ENCODE measurements at places on chromosomes 16 and 17.

GRCh38 chr16:23901178-23902033, 65.6 kb downstream of the PRKCB start:
- no peak for DNase-seq

GRCh38 chr17:17692353-17693252, 11.3 kb downstream of the RAI1 start:
- no peak for DNase-seq

GRCh38 chr16:61540216-61540615, 496.0 kb downstream of the CDH8 start:
- DNase-seq: no peak

- no peak for DNase-seq
These were observed 22.6 kb downstream of the TBX2 start for GRCh38 chr17:61422116-61422799.

GRCh38 chr16:58652741-58653140, 23.1 kb upstream of the CNOT1 start:
- peak; percentile 45 for DNase-seq

GRCh38 chr17:31745964-31746600, 113.0 kb downstream of the COPRS start:
- no peak for DNase-seq

GRCh38 chr16:87057951-87058560, 259.1 kb downstream of the C16orf95 start:
- DNase-seq: no peak

DNA sequence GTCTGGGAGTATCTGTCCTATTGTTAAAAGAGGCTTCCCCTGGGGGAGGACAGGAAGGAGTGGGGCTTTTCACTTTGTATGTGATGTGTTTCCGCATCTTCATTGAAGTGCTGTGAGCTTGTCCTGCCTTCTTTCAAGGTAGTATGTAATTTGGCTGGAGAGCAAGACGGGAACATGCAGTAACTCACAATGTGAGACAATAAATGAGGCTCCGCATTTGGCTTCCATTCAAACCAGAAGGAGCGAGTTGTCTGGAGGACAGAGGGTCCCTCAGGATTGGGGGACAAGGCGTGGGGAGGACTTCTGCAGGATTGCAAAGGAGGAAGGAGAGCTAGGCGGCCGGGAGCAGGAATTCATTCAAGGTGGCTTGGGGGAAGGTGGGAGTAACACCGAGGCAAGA, 203.5 kb downstream of the RBFOX3 start:
- no peak for DNase-seq

DNA sequence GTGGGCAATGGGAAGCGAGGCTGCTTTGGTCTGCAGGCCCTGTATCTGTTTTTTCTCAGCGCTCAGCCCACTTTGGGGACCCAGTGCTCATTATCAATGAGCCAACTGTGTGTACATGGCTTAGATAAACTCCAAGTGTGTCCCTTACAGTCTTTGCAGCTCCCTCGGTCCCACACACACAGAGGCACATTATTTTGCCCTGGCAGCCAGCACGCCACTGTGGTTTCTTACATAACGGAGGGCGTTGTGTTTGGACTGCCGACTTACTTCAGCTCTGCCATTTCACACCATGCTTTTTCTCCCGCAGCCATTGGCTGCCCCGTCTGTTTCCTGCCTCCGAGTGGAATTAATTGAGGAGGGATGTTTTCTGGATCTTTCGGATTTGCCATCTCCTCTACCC, 56.5 kb upstream of the CLEC18A start:
- DNase-seq: no peak

DNA sequence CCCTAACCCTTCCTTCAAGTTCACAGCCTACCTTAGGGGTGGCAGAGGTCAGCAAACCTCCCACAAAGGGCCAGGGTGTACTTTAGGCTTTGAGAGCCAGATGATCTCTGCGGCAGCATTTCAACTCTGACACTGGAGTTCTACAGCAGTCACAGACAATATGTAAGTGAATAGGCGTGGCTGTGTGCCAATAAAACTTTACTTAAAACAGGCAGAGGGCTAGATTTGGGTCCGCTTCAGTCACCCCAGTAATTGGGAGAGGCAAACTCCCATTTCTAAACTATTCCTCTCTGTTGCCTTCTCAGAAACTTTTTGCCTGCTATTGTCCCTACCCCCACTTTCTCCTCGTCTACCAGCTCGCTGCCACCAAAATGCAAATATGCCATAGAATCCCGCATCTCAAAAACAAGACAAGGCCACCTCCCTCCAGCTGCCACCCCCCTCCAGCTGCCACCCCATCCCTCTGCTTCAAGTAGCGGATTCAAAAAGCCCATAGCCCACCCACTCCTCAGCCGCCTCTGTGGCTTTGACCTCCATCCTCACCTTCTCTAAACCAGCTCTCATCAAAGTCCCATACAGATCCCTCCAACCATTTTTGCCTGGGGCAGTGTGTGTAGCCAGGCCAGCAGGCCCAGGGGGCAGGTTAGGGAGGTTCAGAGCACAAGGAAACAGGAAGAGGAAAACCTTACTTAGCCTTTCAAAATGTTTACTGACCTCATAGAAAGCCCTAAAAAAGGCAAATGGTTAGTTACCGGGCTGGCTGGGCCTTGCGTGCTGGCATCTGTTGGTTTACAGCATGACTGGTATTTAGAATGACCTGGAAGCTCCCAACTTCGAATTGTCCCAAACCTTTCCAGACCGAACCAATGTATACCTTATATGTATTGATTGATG, 19.9 kb upstream of the DNAH17 start:
- no peak for DNase-seq

DNA sequence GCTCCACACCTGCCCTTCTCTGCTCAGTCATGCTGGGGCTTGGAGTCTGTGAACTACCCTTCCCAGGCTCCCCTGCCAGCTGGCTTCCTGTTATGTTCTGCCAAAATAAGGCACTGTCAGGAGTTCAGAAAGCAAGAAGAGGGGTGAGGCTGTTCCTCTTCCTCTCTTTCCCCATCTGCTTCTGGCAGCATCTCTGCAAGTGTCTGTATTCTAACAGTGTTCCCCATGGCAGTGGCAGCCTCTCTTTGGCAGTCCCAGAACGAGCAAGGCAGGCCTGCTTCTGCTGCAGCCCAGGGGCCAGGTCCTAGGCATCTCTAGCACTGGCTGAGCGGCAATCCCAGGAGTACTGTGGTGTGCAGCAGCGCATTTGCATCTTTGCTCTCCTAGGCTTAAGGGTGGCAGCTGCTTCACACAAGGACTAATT, 219.1 kb downstream of the STX8 start:
- no peak for DNase-seq

GRCh38 chr16:8899709-8900317, 17.7 kb downstream of the LITAFD start:
- DNase-seq: no peak

DNA sequence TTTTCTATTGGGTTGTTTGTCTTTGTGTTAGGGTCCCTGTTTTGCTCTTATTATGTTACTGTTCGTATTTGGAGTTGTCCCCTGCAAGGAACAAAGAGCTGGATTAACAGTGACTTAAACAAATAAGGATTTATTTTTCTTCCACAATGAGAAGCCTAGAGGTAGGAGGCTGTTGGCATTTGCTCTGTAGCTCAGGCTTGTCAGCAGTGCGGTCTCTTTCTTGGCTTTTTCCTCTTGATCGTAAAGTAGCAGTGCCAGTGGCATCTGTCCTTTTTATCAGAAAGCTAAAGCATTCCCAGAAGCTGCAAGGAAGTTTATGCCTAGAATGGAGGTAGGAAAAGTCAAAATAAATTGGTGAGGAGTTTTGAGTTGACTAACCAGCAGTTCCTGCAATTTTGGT, 154.1 kb downstream of the HS3ST4 start:
- DNase-seq: no peak

GRCh38 chr17:3712811-3713463, 10.8 kb upstream of the HASPIN start:
- no peak for DNase-seq

DNA sequence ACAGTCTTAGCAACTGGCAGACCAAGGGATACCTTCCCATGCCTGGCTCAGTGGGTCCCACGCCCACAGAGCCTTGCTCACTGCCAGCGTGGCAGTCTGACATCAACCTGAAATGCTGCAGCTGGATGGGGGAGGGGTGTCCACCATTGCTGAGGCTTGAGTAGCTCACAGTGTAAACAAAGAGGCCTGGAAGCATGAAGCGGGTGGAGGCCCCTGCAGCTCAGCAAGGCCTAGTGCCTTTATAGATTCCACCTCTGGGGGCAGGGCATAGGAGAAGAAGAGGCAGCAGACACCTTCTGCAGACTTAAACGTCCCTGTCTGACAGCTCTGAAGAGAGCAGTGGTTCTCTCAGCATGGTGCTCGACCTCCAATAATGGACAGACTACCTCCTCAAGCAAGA, 263.2 kb downstream of the KIF2B start:
- no peak for DNase-seq

GRCh38 chr17:66353937-66354401, 51.6 kb downstream of the PRKCA start:
- peak; percentile 69 for DNase-seq

DNA sequence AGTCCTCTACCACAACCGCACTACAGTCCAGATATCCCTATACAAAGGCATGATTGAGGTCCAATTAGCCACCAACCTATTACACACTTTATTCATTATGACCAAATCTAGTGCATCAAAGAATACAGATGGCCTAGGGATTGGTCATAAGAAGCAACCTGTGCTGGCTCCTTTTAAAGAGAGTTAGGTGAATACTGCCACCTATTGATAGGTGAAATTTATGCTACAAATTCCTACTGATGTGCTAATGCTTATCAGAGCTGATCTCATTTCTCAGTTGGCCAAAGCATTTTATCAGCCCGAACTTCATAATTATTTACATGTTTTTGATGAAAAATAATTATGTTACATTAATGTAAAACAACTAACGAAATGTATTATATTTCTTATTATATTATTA, 166.3 kb downstream of the ANKFN1 start:
- DNase-seq: peak; percentile 51

DNA sequence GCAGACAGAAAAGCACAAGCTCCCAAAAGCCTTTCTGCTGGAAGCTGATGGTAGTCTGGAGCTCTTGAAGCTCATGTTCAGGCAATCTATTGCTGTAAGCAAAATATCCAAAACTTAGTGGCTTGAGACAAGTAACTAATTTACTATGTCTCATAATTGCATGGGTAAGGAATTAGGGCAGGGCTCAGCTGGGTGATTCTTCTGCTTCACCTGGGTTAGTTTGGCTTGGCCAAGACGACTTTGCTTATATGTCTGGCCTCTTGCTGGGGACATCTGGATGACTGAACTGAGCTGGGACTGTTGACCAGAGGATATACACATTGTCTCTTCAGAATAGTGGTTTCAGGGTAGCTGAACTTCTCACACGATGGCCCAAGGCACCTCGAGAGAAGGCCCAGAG, 96.8 kb upstream of the WSCD1 start:
- no peak for DNase-seq

GRCh38 chr17:21146362-21147015, 19.7 kb downstream of the DHRS7B start:
- DNase-seq: no peak

- DNase-seq: no peak
These were observed 17.0 kb upstream of the PIK3R6 start for GRCh38 chr17:8884336-8884990.

DNA sequence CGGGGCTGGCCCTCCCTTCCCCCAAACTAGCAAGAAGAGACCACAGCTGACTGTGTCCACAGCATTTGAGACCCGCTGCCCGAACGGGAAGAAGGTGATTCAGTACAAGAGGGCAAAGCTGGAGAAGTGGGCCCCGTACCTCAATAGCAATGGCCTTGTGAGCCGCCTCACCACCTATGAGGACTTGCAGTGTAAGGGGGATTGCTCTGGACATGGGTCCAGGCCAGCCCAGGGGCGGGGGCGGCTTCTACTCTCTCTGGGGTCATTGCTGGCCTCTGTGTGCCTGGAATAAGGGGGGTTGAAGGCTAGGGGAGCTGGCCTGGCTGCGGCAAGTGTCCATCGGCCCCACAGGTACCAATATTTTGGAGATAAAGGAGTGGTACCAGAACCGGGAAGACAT, 12.9 kb upstream of the KATNB1 start:
- DNase-seq: no peak

DNA sequence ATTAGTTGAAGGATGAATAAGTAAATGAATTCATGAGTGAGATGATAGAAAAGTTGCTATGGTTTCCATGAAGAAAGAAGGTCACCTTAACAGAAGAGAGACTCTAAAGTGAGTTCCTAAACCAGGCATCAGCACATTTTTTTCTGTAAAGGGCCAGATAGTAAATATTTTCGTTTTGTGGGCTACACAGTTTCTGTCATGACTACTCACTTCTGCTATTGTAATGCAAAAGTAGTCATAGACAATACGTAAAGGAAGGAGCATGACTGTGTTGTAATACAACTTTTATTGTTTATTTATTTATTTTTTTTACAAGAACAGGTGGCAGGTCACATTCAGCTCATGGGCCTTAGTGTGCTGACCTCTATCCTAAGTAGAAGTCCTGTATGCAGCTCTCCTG, 426.1 kb upstream of the DYNLRB2 start:
- no peak for DNase-seq

DNA sequence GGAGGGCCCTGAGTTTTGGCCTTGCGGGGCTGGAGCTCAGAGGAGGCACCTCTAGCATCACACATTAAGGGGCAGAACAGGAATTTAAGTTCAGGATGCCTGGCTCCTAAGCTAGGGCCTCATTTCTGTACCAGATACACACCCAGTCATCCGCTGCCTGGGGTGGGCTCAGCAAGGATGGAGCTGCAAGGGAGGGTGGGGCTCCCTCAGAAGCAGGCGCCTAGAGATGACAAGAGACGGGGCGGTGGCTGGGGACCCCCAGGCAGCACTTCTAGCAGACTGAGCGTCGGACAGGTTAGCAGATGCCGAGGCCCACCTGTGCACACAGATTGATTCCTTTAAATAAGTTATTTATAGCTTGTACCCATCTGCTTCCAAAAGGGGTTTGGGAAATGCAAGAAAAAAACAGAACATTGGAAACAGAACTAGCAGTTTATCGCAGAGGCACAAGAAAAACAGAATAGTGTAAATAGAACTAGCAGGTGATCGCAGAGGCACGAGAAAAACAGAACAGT, 47.6 kb upstream of the CBFA2T3 start:
- DNase-seq: no peak

GRCh38 chr17:66956941-66957340, 7.6 kb upstream of the CACNG4 start:
- no peak for DNase-seq

DNA sequence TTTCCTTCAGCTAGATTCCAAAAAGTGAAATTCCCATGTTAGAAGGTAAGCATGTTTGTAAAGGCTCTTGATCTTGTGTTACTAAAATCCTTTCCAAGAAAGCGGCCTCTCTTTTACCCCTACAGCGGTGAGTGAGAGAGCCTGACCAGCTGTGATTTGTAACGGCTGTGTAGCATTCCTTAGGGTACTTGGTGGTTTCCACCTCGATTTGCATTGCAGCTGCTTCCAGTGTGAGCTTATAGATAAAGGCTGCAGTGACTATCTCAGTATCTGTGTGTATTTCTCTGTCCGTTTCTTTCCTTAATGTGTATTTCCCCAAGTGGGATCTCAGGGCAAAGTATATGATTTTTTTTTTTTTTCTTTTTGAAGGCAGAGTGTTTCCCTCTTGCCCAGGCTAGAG, 169.4 kb downstream of the SNX29 start:
- no peak for DNase-seq

DNA sequence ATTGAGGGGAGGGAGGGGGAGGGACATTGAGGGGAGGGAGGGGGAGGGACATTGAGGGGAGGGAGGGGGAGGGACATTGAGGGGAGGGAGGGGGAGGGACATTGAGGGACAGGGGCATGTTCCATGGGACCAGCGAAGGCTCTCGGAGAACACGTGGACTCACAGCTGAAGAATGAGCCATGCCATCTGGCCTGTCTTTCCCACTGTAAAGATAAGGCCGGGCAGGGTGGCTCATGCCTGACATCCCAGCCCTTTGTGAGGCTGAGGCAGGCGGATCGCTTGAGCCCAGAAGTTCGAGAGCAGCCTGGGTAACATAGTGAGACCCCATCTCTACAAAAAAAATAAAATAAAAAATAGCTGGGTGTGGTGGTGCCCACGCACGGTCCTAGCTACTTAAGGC, 32.5 kb downstream of the RPH3AL start:
- DNase-seq: no peak
